NCI-H1417 (cell line): ENCODE measurements at places on chromosomes 3 and 15.

DNA sequence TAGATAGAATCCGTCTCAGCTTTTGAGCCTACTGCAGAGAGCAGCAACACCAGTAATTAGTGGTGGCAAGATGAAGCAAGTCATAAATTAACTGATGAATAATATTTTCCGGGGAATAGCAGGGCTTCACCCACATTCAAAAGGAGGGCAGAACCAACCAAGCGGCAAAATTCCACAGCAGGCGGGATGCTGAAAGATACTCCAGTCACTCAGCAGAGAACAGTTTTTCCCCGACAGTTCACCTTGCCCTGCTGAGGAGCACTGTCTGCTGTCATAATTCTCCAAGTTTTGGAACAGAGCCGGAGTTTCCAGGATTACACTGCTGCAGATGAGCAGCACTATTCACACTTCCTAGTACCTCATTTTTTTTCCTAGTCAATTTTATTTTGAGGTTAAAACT, 274.7 kb downstream of the CD47 start:
- no peak for DNase-seq

GRCh38 chr3:194112120-194113106, 23.5 kb upstream of the HES1 start:
- peak; percentile 68 for DNase-seq

DNA sequence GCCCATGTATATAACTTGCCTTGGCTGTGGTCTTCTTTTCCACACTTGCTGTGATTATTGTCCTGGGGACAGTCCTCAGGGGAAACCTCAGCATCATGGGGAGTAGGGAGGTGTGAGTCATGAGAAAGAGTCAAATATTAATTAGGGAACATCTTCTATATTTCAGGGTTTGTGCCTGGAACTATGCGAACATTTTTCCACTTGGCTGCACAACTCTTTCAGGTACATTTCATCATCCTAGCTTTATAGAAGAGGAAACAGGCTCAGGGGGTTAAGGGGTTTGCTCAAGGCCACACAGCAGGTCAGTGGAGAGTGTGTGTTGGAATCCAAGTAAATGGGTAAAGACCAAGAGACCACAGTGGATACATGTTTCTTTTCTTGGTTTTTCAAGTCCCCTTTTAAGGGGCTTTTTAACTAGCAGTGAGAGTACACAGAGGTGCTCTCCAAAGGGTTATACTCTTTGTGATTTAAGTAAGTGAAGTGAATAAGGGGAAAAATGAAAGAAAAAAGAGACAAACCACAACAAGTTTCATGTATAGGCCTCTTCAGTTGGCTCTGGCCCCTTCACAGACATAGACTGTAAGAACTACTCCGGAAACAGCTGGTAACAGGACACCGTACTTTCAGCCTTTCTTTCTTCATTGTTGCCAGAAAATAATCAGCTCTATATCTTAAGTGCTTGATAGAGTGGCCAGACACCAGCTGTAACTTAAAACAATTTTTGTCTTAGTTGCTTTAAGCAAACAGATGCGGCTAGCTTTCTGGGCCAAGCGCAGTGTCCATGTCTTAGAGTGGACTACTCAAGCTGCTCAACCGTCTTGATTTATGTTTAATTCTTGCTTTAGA, 64.6 kb downstream of the EEFSEC start:
- no peak for DNase-seq

GRCh38 chr15:51775967-51776816, 24.8 kb downstream of the TMOD2 start:
- DNase-seq, result peak; percentile 16

- DNase-seq, result peak; percentile 84
Measured at GRCh38 chr15:98776607-98777281, 128.4 kb downstream of the IGF1R start.

DNA sequence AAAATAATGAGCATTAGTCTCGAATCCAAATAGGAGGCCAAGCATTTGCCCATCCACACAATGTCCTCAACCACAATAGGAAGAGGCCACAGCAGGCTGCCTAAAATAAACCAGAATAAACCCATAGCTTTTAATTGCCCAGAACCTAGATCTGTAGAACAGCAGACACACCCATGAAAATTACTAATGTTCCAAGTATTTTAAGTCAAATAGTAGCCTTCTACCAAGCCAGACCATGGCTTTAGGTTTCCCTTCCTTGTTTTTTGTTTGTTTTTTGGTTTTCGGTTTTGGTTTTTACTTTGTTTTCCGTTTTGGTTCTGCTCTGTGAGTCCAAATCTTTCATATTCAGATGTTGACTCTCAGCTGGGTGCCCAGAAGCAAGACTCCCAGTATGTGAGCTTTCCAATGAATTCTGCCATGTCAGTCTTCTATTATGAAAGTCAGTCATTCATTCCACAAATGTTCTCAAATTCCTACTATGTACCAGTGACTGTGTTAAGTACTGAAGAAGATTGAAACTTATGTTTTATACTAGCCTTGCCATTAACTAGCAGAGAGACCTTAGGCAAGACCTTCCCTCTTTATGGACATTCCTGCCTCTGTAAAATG, 57.8 kb upstream of the BOC start:
- no peak for DNase-seq

GRCh38 chr15:64447536-64448315, 12.7 kb upstream of the ZNF609 start:
- no peak for DNase-seq

- no peak for DNase-seq
Measured at GRCh38 chr3:71548705-71549384, 34.7 kb downstream of the FOXP1 start.

DNA sequence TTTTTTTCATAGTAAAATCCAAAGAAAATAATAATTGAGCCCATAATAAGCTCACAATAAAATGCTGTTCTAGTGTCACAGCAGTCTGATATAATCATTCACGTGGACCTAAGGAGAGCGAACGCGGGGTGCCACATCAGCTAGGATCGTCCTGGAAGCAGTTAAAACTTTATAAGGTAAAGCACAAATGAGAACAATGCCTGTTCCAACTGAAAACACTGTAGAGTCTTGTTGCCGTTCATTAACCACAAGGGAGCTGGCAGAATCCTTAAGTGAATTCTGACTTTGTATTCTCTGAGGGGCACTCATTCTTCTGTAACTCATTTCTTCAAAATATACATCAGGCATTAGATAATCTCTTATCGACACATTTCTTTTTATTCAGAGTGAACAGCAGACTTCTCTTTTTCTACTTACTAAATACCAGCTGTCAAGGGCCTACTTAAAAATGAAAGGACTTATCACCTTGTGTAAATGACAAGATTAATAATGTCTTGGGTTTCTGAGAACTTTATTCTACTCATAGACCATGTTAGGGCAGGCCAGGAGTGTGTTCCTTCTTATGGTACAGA, 524.6 kb downstream of the MECOM start:
- DNase-seq, result no peak

DNA sequence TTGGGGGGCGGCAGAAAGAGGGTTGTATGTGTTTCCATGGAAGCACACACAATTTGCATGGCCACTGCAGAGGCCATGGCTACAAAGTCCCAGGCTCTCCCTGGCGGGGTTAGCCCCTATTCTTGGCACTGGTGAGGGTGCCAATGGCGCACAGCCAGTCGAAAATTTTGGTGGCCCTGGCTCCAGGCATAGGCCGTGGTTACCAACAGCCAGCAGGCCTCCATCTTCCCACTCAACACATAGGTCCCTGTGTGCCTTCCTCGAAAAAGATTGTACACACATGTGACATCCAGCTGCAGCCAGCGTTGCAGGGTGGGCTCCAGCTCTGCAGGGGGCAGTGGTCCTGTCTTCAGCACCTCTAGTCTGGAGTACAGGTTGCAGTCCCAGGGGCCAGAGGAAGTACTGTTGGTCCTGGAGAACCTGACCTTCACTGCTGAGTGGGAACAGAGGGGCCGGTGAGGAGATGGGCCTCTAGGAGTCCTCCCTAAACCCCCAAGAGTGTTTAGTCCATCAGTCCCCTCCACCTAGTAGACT, 7.1 kb downstream of the P4HTM start:
- no peak for DNase-seq

DNA sequence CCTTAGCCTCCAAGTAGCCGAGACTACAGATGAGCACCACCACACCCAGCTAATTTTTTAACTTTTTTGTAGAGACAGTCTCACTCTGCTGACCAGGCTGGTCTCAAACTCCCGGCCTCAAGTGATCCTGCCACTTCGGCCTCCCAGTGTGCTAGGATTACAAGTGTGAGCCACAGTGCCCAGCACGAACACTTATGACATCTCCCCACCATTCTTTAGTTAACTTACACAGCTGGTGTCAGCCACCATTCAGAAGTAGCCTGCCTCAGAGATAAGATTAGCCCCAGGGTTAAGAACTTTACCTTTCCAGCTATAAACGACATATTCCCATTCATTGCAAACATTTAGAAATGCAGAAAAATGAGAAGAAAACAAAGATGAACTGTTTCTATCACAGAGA, 58.2 kb downstream of the TRPM7 start:
- no peak for DNase-seq

DNA sequence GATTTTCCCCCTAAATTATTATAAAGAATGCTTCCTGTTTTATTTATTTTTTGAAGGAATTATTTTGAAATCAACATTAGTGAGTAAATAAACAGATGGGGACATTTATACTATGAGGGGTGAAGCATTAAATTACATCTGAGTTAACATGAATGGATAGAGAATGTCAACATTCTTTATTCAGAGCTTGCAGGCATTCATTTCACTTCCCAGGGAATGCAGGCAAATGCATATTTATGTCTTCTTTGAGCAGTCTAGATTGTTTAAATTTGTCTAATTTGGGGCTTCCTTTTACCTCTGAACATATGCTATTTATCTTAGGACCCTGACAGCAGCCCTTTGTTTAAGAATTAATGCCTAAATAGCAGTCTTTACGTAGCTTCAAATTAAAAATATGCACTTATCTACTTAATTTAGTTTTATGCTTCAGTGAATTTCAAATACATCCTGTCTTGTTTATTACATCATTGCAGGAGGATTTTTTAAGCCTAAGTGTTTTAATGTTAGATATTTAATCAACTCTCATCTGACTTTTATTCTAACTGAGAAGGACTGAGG, 630.5 kb upstream of the LMCD1 start:
- DNase-seq, result no peak

GRCh38 chr15:40650479-40650878, 44.5 kb upstream of the RAD51 start:
- no peak for DNase-seq

- DNase-seq, result peak; percentile 12
Measured at GRCh38 chr3:55708242-55708641, 221.1 kb upstream of the WNT5A start.

- DNase-seq, result no peak
Measured at GRCh38 chr3:169948559-169949448, 17.8 kb upstream of the SEC62 start.

- DNase-seq, result no peak
Measured at GRCh38 chr15:91108421-91108820, 8.4 kb downstream of the SV2B start.

GRCh38 chr3:97763586-97764406, 762 bp upstream of the ARL6 start:
- no peak for DNase-seq

- DNase-seq, result no peak
Measured at GRCh38 chr3:47613722-47614121, 35.1 kb upstream of the CSPG5 start.

DNA sequence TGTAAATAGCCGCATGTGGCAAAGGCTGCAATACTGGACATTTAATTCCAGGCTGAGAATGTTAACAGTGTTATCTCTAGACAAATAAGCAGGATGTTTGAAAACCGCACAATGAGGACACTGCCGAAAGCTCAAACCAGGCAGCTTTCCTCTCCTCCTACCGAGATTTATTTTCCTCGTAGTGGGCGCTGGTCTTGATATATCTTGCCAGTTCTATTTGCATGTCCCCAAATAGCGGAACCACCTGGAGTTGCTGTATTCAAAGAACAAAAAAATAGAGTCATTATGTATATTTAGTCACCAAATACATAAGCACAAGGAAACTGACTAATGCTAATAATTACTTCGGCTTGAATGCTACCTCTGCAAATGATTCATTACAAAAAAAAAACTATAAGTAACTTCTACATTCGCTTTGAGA, 46.5 kb downstream of the CYFIP1 start:
- DNase-seq, result no peak

DNA sequence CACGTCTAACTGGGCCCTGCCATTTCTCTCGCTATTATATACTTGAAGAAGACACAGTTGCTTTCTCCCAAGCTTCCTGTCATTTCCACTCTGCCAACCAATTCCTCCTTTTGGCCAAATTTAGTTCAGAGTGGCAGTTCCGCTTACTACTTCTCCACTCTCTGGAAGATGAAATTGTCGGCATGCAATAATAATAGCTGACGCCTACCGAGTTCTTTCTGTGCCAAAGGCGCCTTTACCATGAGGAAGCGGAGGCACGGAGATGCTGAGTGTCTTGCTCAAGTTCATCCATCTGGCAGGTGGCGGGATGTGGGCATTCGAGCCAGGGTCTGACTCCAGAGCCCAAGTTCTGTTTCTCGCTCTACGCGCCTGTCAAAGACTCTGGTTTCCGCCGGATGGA, 14.6 kb upstream of the NRROS start:
- DNase-seq, result no peak

DNA sequence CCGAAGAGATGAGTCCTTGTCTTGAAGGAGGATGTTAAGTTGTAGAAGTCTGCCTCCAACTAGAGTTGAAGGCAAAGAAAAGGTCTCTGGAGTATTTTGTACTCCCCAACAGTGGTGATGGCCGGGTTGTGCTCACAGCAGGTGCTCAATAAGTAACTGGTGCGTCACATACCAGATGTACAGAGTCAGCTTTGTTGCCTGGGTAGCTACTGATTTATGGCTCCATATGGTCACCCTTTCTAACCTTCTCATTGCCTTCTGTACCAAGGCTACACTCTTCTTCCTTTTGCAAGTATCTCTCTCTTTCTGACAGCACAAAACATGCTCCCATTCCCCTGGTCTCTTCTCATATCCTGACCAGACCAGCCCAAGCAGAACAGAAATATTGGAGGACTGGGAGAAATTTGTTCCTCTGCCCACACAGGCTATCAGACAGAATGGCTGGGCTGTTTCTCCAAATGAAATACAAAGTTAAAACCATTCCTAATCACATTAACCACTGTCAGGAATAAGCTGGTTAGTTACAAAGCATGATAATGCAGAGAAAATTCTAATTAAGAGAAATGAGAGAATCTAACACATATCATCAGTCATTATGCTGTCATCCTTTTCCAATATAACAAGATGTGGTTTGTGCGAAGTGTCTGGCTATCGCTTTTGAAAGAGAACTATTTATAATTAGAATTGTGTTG, 150.1 kb upstream of the LRRN1 start:
- no peak for DNase-seq

- no peak for DNase-seq
Measured at GRCh38 chr3:22935040-22935439, 268.1 kb upstream of the UBE2E2 start.
